LHCN-M2 (cell line): ENCODE measurements at places on chromosomes 4 and X. TPM values are rescaled to one million over a fixed set of nuclear protein-coding genes. Genes with fewer than 3 reads are reported as not detected.
A peak's percentile ranks its signal among the peaks of the same experiment; 100 is the strongest.

- no peak for DNase-seq
Measured at GRCh38 chrX:18970465-18970864, 13.4 kb downstream of the PHKA2 start.

- DNase-seq: peak; percentile 67
Measured at GRCh38 chr4:176238826-176239225, 30.2 kb downstream of the ASB5 start.

The ABRAXAS1 gene
- total RNA-seq: 9.0 and 14.2 TPM in 2 replicates

DNA sequence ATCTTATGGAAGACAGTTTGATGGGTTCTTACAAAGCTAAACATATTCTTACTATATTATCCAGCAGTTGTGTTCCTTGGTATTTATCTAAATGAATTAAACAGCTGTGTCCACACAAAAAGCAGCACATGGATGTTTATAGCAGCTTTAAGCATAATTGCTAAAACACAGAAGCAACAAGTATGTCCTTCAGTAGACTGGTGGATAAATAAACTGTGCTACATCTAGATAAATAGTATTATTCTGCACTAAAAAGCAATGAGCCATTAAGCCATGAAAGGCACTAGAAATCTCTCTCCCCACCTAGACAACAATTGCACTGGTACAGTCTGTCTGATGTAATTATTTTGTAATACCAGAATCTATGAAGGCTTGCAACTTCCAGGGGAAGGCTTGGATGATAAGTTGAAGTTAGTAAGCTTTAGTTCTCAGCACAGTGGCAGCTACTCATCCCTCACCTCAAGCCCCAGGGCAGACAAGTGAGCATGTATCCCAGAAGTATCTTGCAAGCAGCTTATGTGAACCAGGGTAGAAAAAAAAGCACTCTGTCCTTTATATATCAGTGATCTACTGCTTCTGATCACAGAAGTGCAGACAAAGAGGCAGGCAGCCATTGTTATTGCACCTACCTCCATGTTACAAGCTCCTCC is 36.9 kb downstream of the WDR17 start:
- no peak for DNase-seq

- no peak for DNase-seq
Measured at GRCh38 chr4:183936574-183937345, 31.7 kb downstream of the STOX2 start.

DNA sequence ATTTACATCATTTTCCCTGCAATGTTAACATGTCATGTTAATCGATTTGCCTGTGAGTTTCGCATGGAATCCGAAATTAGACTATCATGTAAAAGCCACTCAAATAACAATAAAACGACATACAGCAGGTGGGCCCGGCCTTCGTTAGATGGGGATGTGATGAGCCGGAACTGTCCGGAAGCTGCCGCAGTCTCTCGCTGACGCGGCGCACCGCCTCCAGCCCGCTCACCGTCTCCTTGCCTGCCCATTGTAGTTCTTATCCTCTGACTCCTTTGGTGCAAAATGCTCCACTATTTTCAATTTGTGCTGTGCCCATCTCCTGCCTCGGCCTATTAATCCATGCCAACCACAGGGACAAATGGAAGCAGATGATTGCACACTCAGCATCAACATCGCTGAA is 877.5 kb upstream of the TENM3 start:
- no peak for DNase-seq

DNA sequence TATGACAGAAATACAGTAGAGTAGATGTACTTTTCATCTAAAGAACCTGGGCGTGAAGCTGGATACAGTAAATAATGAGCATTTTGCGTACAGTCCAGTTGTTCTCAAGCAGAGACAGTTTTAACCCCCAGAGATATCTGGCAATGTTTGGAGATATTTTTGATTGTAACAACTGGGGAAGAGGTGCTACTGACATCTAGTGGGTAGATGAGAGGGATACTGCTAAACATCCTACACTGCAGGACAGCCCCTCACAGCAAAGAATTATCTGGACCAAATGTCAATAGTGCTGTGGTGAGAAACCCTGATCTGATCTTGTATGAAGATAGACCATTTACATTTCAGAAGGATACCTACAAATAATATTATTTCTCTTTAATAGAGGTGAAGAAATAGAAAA is 200.2 kb upstream of the FAM47A start:
- peak; percentile 11 for DNase-seq

- DNase-seq: no peak
Measured at GRCh38 chr4:77893451-77893850, 30.8 kb downstream of the MRPL1 start.

GRCh38 chr4:14096396-14096965 is 469.0 kb upstream of the BOD1L1 start:
- DNase-seq: peak; percentile 71

- peak; percentile 69 for DNase-seq
Measured at GRCh38 chr4:127012549-127012948, 620.2 kb upstream of the INTU start.

GRCh38 chr4:183621875-183622274 is 37.1 kb downstream of the RWDD4 start:
- no peak for DNase-seq

GRCh38 chr4:6772223-6772928 is 10.2 kb upstream of the KIAA0232 start:
- DNase-seq: peak; percentile 51

DNA sequence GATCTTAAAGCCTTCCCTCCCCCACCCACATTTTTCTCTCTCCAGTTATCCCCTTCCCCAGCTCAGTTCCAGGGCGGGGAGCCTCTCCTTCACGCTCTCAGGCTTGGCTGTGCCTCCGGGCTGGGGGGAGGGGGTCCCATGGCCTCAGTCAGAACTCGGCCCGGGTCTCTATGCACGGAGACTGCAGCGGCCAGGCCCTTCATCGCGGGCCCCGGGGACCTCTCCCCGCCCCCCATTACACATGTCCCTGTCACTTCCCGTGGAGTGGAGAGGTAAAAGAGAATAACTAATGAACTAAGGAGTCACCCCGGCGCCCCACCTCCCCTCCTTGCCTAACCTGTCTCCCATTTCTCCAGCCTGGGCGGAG is 838 bp upstream of the PRICKLE3 start:
- DNase-seq: no peak

DNA sequence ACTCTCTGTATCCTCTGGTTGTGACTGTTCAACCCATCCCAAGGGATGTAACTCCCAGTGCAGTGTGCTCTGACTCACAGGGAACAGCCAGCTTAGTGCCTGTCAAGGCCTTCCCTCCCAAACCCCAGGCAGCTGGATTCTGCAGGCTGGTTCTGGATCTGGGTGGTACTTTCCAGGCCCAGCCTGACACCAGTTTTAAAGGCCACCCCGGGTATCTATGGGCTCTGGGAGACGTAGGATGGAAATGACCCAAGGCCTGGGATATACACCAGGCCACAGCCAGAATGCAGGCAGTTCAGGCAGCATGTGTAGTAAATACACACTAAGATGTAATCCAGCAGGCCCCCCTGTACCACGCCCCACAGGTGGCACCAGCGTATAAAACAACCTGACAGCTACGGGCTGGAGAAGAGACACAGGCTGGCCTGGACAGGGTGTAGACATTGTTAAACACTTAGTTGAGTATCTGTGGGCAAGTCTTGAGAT is 64.2 kb downstream of the SPINK2 start:
- DNase-seq: peak; percentile 96

GRCh38 chr4:57042711-57043169 is 64.0 kb downstream of the POLR2B start:
- no peak for DNase-seq

The ARMCX4 gene
- 0.92 and 1.2 TPM in 2 replicates for total RNA-seq

The TBX22 gene
- not detected in 2 replicates for total RNA-seq

DNA sequence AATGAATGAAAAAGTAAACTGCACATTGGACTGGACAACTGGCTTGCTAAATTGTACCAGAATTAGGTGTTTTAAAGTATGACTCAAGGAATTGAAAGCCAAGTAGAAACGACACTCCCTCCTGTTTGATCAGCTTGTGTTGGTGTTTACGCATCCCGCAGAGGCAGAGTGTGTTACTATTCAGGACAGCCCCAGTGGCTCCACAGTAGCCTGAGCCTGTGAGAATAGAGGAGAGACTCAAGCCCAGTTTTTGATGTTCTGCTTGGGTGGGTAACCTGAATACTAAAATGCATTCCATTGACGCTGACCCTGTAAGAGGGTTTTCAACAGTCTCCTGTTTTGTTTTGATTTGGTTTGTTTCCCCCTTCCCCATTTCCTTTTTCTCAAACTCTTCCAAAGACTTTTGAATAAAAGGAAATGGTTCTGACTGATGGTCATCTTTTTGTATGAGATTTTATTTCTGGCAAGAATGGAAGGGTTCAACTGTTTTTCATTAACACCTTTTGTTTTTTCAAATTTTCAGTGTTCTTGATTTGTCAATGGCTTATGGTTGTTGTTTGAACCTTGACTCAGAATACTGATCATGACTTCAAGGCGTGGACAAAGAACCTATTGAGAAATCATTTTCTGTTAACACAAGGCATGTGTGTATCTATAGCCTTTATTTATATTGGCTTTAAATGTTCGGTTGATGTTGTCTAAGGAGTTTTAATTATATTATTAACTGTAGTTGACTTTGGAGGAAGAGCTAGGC is 10.2 kb downstream of the ADGRL3 start:
- DNase-seq: no peak

DNA sequence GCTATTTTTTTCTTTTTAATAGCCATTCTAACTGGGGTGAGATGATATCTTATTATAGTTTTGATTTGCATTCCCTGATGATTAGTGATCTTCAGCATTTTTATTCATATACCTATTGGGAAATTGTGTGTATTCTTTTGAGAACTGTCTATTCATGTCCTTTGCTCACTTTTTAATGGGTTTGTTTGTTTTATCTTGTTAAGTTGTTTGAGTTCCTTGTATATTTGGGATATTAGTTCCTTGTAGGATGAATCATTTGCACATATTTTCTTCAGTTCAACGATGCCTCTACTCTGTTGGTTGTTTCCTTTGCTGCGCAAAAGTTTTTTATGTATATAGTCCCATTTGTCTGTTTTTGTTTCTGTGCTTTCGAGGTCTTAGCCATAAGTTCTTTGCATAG is 43.1 kb upstream of the DRP2 start:
- no peak for DNase-seq

- DNase-seq: no peak
Measured at GRCh38 chr4:335515-335914, 2.1 kb upstream of the ZNF141 start.

The DRP2 gene
- total RNA-seq: 2.5 and 3.1 TPM in 2 replicates

GRCh38 chr4:181372014-181372413 is 871.2 kb upstream of the TENM3 start:
- DNase-seq: no peak

- no peak for DNase-seq
Measured at GRCh38 chrX:131331152-131331551, 42.0 kb upstream of the IGSF1 start.

DNA sequence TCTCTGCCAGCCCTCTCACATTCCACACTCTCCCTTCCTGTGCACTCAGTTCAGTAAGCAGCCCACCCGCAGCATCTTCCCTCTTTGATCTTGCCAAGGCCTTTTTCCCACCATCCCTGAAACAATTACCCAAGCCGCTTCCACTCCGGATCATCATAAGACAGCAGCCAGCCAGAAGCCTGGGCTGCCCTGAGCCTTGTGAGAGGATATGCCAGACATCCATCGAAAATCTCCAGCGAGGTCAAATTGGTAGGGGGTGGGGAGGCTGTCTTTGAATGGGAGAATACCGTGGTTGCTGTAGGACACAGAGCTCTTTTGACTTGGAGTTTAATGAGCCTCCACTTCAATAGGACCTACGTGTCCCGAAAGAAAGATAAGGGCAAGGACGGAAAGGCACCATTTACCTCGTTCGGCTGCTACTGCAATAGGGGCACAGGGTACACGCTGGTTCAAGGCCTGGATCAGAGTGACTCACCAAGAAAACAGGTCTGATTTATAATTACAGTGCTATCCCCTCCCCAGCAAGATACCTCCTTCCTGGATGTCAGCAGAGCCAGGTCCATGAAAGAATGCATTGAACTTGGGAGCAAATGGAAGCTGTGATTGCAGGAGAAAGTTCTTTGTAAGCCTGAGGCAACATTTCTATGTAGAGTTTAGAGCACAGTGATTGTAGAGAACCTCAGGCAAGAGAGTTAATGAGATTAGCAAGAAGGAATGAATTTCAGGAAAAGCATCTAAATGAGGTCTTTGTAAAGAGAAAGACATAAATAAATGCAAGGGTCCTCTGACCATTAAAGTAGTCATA is 39.5 kb downstream of the AMOT start:
- DNase-seq: no peak

DNA sequence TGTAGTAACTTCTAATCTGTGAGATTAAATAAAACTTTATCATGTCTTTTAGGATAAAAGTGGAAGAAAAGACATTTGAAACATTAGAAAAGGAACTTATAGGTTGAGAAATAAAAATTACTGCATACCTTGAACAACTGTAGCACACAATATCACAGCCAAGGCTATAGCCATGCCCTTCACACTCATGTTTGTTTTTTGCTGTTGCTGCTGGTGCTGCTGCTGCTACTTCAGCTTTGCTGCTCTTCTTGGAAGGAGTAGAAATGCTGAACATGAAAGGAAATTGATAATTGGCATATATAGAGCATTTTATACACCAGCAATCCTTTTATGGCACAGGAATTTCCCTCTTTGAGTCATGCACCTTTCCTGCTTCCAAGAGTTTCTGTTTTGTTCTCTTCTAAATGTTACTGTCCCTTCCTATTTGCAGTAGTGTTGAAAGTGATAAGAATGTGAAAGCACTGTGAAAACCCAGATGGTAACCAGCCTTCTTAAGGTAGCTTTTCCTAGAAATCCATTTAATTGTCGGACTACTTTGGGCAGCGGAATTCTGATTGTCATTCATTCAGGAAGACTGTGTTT is at the start of gene CXCL11:
Gene CXCL11 (minus strand): TSS at position 272 of the 582 bp plus-strand sequence. CDS start 83 bp downstream, at position 189.
- DNase-seq: no peak

DNA sequence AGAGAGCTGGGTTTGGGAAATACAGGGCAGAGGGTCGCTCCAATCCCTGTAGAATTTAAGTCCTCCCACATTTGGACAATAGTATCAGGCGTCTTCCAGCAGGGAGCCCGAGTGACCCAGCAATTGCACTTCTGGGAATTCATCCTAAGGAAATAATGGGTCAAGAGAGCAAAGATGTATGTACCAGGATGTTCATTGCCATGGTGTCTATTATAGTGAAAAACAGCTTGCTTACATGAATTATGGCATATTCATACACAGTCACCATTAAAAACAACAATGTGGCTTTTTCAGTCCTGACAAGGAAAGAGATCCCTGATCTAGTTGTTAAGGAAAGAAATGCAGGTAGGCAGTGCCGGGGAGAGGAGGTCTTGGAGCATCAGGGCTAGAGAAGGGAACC is 167.7 kb downstream of the PJA1 start:
- no peak for DNase-seq

The DDIT4L gene
- total RNA-seq: 0.40 TPM in 1 of 2 replicates, not detected in the other

DNA sequence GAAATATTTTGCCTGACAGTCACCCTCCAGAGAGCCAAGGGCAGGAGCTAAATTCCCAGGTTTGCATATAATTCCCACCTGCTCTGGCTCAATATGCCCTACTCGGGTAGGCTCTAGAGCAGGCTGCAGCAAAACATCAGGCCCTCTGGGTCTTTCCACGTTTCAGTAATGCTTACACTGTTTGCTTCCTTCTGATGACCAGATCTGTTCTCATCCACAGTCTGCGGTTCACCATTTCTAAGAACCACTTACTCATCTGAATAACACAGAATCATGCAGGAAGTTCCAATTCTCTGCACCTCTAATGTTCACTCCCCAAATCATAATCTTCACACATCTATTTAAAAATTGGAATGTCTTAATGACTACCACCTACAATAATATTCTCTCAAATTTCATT is 141.4 kb downstream of the PPP3CA start:
- DNase-seq: peak; percentile 80
